ENCODE measurements at places on chromosomes 1 and 21.

GRCh38 chr1:230127105-230128054 lies 60.3 kb downstream of the GALNT2 start:
- no peak for DNase-seq

DNA sequence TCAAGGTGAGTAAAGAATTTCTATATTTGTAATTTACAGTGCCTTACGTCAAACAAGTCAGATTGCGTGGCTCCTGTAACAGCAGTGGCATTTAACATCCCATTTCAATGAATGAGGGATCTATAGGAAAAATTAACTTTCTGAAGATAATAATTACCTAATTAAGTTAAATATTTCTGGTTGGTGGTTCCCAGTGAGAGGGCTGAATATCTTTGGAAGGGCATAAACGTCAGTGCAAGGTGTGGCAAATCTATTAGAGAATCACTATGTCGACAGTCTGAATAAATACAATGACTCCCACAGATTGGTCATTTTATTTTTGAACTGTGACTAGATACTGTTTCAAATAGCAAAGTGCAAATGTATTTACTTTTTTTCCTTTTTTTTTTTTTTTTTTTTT lies 80.0 kb downstream of the S1PR1 start:
- no peak for DNase-seq

GRCh38 chr1:244316407-244316806 lies 135.3 kb downstream of the ADSS2 start:
- no peak for DNase-seq

- DNase-seq: no peak
Observed at GRCh38 chr1:222057162-222057561, 315.3 kb upstream of the DUSP10 start.

- DNase-seq: no peak
Observed at GRCh38 chr1:223341121-223341520, 22.9 kb downstream of the SUSD4 start.

- no peak for DNase-seq
Observed at GRCh38 chr1:94646141-94646643, 104.6 kb upstream of the F3 start.

DNA sequence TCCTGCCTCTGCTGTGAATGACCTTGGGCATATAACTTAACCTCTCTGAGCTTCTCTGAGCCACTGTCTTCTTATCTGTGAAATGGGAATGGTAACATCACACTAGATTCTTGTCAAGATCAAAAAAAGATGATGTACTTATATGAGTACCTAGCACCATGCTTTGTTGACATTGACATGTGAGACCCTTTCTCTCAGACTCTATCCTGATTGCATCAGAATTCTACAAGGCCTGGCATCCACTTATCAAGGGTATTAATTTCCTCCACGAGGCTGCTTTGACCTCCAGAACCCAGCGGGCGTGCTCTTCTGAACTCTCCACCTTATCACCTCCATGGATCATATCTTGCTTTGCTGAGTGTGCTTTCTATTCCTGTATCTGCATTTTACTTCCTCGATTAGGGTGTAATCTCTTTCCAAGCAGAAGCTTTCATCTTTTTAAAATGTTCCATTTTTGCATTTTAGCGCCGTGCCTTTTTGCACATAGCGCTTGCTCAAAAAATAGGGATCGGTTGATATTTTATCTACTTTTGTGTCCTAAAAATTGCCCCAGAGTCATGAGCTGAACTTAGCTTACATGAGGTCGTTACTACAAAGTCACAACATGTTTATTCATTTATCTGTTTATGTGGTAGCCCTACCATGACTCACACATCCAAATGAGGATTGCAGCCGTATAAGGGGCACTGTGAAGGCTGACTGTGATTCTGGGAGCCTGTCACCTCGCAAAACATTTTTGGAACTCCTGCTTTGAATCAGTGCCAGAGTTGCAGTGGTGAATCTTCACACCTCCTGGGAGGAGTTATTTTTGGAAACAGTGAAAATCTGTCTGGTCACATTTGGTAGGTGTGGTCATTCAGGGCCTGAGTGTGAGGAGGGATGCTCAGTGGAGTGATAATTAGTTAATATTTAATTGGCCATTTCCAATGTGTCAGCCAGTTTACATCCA lies 63.2 kb downstream of the IER5 start:
- DNase-seq: no peak

DNA sequence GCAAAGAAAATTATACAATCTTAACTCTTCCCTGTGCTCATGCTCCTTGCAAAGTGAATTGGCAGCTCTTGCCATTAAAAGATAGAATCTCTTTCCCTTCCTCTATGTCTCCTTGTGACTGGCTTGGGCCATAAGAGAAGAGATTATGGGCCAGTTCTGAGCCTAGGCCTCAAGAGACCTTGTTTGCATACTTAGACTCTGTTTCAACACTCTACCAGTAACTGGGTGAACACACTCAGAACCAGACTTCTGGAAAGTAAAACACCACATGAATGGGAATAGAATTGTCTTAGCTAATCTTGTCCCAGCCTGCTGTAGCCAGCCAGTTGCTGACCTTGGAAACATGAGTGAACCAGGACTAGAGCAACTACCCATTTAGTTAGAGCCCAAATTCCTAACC lies 15.3 kb upstream of the OR6K3 start:
- no peak for DNase-seq

- no peak for DNase-seq
Observed at GRCh38 chr1:116177861-116178260, 66.7 kb downstream of the MAB21L3 start.

- no peak for DNase-seq
Observed at GRCh38 chr1:231776010-231776756, 149.6 kb downstream of the DISC1 start.

DNA sequence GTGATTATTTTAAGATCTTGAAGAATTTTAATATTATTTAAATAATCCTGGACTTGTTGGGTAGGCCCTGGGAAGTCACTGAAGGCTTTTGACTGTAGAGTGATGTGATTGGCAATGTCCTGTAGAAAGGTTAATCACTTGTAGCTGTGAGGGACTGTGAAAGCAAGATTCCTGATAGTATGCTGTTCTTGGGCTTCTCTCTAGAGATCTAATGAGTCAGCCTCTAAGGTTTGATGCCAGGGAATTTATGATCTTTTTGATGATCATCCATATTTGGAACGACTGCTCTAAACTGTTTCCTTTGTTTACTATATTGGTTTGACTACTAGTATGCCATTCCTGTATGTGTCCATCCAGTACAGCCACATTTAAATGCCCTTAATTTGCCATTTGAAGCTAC lies 56.5 kb downstream of the CAMSAP2 start:
- DNase-seq: no peak

DNA sequence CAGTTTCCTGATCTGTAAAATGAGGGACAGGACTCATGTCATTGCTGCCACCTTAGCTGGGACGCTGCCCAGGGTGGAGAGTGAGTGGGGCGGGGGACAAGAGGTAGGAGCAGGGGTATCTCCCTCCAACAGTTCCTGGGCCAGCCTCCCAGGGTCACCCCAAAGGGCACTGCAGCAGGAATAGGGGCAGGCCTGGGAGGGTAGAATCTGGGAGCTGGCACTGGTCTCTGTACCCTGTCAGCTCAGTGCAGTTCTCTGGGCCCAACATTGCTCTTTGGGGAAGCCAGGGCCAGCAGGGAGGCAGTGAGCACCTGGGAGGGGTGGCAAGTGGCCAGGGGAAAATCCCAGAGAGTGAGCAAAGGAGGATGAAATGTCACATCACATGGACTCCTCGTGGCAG lies 55.8 kb downstream of the ELK4 start:
- no peak for DNase-seq

- DNase-seq: no peak
Observed at GRCh38 chr1:60747353-60747752, 335.0 kb upstream of the NFIA start.

DNA sequence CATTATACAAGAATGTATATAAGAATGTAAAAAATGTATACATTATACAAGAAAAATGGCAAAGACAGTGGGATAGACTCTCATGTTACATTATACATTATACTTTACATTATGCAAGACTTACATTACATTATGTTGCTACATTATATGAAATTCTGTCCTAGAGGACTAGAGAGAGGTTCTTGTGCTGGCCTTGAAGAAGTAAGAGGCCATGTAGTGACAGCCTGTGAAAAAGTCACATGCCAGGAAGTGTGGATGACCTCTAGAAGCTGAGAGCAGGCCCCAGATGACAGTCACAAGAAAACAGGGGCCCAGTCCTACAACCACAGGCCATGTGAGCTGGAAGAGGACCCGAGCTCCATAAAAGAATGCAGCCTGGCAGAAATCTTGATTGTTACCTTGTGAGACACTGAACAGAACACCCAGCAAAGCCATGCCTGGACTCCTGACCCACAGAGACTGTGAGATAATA lies 30.5 kb upstream of the AHCYL1 start:
- DNase-seq: no peak

DNA sequence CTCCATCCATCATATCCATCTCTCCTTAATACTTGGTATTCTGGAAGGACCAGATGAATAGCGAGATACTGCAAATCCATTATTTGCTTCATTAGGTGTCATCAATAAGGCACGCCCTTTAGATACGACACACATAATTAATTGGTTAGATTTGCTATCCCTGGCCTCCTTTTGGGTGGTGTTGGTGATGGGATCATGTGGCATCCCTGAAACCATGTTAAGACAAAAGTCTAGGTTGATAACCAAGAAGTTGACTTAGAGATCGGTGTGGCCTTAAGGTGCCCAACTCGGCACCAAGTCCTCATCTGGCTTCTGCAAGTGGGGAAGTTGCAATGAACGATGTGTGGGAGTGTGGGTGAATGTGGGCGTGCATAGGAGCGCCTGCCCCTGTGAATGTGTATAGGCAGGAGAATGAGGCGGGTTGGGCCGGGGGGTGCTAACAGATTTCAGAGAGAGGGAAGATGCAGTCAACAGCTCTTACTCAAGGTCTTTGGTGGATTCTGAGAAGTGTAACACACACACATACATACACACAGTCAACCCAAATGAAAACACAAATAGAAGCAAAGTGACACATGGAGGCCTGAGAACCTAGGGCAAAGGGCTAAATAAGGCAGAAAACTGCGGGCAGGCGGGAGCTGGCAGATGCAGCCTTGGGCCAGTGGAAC lies 415.7 kb upstream of the ESRRG start:
- no peak for DNase-seq

GRCh38 chr1:168243636-168244212 lies 17.9 kb downstream of the SFT2D2 start:
- no peak for DNase-seq

DNA sequence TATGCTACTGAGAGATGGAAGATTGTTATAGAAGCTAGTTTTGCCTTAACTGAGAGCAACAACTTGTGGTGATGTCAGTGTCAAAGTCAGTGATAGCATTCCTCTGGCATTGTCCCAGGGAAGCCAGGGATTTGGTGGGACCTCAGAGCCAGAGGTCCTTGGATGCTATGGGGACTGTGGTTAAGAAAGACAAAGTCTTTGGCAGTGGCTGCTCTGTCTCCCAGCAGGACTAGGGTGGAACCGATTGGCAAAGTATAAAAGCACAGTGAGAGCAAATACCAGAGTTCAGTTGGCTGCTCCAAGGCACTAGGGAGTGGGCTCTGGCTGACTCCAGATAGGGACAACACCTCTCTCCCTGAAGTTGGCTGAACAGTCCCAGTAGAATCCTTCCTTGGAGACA lies 104.8 kb downstream of the GDAP2 start:
- DNase-seq: no peak

DNA sequence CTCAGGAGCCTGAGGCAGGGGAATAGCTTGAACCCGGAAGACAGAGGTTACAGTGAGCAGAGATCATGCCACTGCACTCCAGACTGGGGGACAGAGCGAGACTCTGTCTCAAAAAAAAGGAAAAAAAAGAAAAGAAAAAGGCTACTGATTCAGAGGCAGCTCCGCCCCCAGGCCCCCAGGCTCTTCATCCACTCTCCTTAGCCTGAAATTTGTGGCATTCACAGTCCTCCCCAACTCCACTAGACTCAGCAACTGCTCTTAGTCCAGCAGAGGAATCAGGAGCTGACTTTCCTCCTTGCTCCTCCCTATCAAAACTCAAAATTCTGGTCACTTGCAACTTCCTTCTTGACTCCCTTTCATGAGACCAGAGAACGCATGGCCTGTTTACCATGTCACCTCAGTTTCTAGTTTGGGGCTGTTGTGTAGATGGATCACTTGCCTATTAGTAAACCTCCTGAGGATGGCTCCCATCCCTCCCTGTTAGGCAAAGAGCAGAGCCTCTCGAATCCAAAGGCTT lies 27.1 kb downstream of the PCAT6 start:
- DNase-seq: no peak

GRCh38 chr1:66380452-66381212 lies 153.3 kb upstream of the SGIP1 start:
- DNase-seq: no peak

GRCh38 chr1:3558036-3558726 lies 53.1 kb downstream of the MEGF6 start:
- DNase-seq: no peak

DNA sequence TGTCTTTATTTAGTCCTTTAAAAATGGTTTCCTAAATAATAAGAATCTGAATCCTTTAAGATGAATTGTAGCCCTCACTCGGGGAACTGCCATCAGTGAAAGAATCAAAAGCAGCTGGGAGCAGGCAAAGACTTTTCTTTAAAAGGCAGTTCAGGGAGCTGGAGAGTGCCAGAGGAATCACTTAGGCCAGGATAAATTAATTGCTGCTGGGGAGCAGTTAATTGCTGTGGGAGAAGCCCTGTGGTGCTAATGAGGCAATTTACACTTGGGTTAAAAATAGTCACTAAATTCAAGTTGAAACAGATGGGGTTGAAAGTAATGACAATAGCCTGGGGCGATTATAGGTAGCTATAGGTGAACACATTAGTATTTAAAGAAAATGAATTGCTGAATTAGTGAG lies 38.7 kb upstream of the COL24A1 start:
- no peak for DNase-seq

- no peak for DNase-seq
Observed at GRCh38 chr1:37471345-37472231, 2.8 kb upstream of the ZC3H12A start.

DNA sequence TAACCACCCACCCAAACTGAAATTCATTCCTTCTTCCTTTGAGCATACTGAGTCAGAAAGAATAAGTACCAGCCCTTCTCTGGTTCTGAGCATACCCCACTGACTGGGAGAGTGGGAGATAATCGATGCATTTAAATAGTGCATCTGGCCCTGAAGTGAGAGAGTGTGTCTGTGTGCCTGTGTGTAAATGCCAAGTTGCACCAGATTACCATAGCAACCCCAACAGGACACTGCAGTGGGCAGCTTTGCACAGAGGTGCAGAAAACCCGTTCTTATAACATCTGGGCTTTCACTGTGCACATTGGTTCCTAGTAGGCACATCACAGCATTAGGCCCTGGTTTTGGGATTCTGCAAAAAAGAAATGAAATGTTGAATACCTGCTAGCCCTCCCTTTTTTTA lies 2.3 kb downstream of the ASTN1 start:
- no peak for DNase-seq

GRCh38 chr1:167763525-167764220 lies 41.9 kb downstream of the MPZL1 start:
- no peak for DNase-seq

Data from effector CD8-positive, alpha-beta T cell (primary cell).